Peyer's patch (tissue), 4 donors: ENCODE measurements at places on chromosomes 12 and 14.

- DNase-seq: no peak
Observed at GRCh38 chr12:101995684-101996083, 66.1 kb downstream of the WASHC3 start.

GRCh38 chr12:11014234-11014633 lies 8.2 kb downstream of the TAS2R19 start:
- no peak for DNase-seq

DNA sequence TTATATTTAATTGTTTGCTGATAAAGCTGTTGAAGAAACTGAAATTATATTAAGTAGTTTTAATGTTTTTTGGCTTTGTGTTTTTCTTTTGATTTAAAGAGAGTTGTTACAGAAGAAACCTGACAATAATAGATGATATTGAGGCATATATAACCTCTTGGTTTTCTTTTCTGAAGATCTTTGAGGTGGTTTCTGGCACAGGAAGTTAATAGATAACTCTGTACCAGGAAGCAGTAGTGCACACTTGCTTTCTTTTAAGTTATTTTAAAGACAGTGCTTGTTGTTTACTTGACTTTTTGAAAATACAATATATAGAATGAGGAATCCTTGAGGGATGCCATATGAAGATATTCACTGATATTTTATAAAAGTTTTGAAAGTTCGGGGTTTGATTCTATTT lies 209.0 kb upstream of the FBXO33 start:
- no peak for DNase-seq

GRCh38 chr12:16344269-16344668 lies 3.2 kb upstream of the MGST1 start:
- DNase-seq: no peak

- peak; percentile 54 for DNase-seq
Observed at GRCh38 chr14:96598332-96598928, 96.2 kb downstream of the PAPOLA start.

GRCh38 chr12:27142101-27142721 lies 59.8 kb upstream of the C12orf71 start:
- peak; percentile 34 for DNase-seq

- DNase-seq: no peak
Observed at GRCh38 chr14:30165255-30165654, 237.6 kb upstream of the PRKD1 start.

DNA sequence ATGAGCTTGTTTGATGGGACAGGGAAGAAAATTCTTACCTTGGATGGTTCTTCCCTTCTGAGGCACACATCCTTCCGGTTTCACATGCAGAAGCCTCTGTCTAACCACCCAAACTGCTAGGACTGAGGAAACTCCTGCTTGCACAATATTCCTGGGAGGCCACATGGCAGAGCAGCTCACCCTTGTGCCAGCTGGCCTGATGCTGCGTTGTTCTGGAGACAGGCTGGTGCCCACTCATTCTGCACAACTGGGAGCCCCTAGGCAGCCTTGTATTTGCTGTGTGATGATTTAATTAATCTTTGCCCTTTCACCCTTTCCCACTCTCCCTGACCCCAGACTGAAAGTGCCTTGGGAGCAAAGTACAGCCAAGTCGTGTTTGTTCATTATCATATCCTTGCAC lies 130.8 kb downstream of the RTN1 start:
- no peak for DNase-seq

DNA sequence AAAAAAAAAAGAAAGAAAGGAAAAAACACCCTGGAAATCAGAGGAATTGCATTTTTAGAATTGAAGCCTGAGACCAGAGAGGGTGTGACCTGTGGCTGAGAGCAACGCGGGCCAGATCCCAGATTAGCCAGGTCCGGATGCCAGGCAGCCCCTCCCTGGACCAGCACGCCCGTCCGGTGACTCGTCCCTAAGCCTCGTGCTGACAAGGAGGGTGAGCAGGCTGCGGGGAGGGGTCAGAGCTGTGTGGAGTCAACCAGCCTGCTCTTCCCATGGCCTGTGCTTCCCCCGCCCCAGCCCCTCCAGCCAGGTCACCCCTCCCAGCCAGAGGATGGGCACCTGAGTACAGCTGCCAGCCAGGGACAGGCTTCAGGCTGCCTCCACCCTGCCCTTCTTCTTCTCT lies 4.2 kb upstream of the KLC1 start:
- DNase-seq: peak; percentile 81

- DNase-seq: no peak
Observed at GRCh38 chr12:49873361-49873934, 30.3 kb downstream of the FAIM2 start.

DNA sequence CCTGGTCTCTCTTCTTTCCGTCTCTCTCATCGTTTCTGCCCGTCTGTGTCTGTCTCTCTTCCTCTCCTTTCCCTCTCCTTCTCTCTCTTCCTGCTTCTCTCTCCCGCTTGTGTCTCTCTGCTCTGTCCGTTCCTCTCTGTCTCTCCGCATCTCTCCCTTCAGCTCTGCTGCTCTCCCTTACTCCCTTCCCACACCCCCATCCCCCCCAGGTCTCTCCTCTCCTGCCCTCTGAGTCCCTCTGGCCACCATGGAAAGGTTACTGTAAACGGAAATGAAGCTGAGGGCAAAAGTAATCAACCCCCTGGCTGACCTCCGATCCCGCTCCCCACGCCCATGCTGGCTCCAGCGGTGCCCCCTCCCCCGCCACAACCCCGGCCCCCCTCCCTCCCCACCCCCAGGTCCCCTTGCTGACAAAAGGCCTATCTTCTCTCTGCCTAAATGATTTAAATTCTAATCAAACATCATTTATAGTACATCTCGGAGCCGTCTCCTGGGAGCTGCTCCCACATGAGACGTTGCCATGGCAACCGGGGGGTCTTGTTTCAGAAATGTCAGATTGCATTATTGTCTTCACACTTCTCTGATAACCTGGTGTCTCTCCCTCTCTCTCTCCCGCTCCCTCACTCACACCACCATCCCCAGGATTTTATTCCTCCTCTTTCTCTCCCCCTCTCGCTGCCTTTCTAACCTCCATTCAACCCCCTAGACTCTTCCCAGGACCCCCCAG lies 203.8 kb downstream of the RBM19 start:
- DNase-seq: no peak

GRCh38 chr12:50979369-50980052 lies 27.2 kb downstream of the HIGD1C start:
- DNase-seq: no peak

DNA sequence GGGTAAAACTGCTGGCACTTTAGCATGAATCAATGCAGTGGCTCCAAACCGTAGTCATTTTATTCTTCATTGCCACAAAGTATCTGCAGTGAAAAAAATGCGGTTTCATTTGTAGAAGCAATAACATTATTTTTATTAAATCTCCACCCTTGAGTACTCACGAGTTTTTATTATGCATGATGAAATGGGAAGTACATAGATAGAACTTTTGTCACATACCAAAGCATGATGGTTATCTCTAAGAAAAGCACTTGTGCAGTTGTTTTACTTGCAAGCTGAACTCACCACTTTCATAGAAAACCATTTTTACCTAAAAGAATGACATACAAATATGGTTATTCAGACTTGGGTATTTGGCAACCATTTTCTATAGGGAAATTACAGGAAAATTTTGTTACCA lies 90.3 kb downstream of the PELI2 start:
- no peak for DNase-seq

- DNase-seq: no peak
Observed at GRCh38 chr12:108146035-108146893, 17.2 kb downstream of the WSCD2 start.

GRCh38 chr12:76685246-76685678 lies 78.7 kb upstream of the ZDHHC17 start:
- no peak for DNase-seq

- no peak for DNase-seq
Observed at GRCh38 chr14:49581209-49582112, 4.7 kb downstream of the RPS29 start.

DNA sequence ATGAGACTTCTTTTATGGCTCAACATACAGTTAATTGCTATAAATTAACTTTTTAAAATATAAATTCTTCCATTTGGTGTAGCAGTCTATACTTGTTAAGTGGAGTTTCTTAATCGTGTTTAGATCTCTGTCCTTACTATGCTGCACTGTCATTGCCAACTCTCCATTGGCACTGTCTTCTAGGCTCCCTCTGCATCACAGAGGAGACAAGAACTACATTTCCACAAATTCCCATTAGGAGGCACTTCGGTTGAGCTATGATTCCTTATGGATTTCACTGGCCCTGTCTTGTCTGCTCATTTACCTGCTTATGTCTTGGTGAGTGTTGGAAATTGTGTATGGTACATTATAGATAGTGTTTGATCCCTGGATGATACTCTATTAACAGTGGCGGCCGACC lies 630.9 kb upstream of the ATXN7L3B start:
- DNase-seq: no peak

DNA sequence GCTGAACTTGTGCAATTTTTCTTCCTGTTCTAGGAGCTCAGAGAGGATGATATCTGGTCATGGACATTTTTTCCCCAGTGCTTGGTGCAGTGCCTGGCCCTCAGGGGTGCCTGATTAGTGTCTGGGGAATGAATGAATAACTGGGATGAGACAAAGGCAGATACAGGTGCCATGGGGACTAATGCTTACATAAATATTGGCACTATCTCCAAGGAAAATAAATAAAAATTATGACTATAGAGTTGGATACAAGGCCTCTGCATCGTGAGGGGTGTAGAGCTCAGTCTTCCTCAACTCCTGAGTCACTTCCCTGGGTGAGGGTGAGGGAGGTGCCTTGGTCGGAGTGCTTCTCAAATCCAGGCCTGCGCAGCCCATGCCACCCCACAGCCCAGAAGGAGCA lies 188.6 kb downstream of the KCNA5 start:
- no peak for DNase-seq

- DNase-seq: no peak
Observed at GRCh38 chr14:21317398-21317797, 37.5 kb downstream of the RPGRIP1 start.

DNA sequence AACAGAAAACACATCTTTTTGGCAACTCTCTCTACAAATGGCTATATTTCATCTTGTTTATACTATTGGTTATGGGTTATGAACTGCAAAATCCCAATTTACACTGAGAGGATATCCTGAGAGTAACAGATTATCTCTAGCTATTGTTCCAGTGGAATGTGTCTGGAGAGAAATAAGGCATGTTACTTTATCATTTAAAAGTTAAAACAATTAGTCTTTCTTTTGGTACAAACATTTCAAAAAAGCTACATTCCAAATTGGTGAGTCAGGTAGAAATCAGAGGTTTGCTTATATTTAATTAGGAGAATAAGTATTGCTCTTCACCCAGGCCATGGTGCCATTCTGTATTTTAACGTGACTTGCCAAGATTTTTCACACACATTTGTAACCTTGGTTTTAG lies 411.6 kb downstream of the CCER1 start:
- DNase-seq: no peak

- DNase-seq: no peak
Observed at GRCh38 chr12:59252731-59253130, 332.4 kb upstream of the LRIG3 start.

DNA sequence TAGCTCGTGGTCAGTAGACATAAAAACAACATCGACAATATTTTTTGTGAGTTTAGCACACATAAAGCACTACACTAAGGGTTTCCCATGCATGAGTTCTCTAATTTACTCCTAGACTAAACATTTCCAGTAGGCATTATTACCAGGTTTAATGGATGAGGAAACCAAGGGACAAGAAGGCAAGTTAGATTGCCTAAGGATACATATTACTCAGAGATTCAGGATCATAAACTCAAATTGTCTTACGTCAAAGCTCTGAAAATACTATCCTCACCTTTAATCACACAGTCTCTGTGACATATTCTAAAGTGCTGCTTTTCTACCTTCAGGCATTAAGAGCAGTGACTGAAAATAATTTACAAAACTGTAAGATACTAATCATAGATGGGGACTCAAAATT lies 655.3 kb downstream of the SLC16A7 start:
- DNase-seq: no peak

- no peak for DNase-seq
Observed at GRCh38 chr12:14710632-14711320, 14.4 kb upstream of the GUCY2C start.

- DNase-seq: no peak
Observed at GRCh38 chr14:85881935-85882334, 352.0 kb downstream of the FLRT2 start.

- DNase-seq: no peak
Observed at GRCh38 chr12:106692896-106693820, 81.3 kb upstream of the RIC8B start.

DNA sequence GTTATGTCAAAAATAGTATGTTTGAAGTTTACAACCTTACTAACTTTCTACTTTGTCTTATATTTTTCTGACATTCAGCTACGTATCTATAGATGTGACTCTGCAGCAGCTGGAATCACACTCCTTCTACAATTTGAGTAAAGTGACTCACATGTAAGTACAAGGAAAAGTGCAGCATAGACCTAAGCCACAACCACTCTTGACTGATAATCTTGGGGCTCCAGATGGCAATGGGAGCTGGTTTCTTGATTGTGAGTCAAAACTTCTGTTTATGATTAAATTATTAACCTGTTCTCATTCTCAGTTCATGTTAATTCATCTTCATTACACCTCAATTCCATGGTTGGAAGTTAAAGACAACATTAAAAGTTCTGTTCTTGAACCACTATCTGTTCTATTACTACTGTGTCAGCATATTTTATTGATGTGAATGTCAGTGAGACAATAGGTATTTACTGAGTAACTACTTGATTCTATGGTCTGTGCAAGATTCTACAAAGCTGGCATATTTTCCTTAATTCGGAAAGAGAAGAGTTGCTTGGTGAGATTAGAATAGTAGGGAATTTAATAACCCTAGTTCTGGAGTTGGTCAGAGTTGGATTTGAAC lies 112.9 kb downstream of the TSHR start:
- DNase-seq: no peak

DNA sequence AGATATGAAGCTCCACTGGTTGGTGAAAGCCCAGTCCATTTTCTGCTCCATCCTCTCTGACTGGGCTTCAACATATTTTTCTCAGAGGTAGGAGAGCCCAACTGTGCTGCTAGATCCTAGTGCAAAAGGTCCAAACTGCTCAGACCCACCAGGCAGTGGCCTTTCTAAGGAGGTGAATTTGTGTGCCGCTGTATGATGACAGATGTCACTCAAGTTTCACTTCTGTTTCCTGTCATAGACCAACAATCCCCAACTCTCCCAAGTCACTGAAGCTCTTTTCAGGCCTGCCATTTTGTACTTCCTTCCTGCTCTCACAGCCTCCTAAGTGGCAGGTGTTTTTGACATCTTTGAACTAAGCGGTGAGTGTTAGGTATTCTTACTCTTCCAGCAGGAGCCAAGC lies 16.4 kb upstream of the RNASE4 start:
- DNase-seq: peak; percentile 50

DNA sequence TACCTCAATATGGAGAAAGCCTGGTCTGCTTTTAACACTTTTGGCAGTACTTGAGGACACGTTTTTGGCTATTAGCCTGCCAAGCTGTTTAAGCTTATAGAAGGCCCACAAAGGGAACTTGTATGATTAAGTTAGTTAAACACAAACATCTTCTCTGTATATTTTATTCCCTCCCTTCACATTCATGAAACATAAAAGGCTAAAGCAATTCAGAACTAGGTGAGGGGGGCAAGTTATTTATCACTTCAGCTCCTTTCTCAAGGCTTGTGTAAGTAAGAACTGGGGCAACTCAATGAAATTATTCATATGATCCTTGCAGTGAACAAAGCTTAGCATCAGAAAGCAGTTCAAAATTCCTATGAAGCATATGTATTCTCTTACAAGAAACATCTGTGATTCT lies 7.5 kb downstream of the PRICKLE1 start:
- DNase-seq: no peak

- DNase-seq: no peak
Observed at GRCh38 chr12:49957570-49957967, 4.1 kb upstream of the AQP5 start.

GRCh38 chr14:53338192-53338591 lies 185.1 kb upstream of the DDHD1 start:
- no peak for DNase-seq
